ENCODE measurements at places on chromosomes 7 and 10.

- no peak for DNase-seq
Measured at GRCh38 chr7:46652317-46652716, 731.2 kb upstream of the IGFBP3 start.

DNA sequence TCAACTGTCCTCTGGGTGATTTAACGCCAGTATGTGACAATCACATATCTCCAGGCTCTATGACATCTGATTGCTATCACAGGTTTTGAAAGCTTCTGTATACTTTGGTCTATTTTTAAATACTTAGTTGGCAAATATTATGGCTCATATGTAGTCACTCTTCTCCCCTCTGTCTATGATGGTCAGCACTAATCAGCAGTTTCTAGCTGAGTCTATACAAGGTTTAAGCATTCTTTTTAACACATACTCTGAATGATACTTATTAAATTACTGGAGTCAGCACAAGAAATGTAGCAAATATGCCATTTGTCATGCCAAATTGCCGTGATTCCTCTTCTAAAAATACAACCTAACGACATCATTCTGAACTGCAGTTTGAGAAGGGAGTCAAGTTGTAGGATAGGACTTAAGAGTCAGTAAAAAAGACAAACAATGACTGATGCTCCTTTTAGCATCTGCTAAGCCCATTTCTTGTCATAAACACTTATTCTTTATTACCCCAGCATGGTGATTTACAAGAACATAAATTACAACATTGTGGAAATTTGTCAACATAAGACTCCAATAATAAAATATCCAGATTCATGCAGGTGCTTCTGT lies 947.8 kb downstream of the XPNPEP1 start:
- DNase-seq = no peak

- DNase-seq = no peak
Measured at GRCh38 chr10:100883312-100883821, 29.4 kb upstream of the SLF2 start.

- DNase-seq = no peak
Measured at GRCh38 chr7:1586827-1587705, 17.2 kb upstream of the PSMG3 start.

- no peak for DNase-seq
Measured at GRCh38 chr10:71015674-71016073, 127.3 kb upstream of the PCBD1 start.

DNA sequence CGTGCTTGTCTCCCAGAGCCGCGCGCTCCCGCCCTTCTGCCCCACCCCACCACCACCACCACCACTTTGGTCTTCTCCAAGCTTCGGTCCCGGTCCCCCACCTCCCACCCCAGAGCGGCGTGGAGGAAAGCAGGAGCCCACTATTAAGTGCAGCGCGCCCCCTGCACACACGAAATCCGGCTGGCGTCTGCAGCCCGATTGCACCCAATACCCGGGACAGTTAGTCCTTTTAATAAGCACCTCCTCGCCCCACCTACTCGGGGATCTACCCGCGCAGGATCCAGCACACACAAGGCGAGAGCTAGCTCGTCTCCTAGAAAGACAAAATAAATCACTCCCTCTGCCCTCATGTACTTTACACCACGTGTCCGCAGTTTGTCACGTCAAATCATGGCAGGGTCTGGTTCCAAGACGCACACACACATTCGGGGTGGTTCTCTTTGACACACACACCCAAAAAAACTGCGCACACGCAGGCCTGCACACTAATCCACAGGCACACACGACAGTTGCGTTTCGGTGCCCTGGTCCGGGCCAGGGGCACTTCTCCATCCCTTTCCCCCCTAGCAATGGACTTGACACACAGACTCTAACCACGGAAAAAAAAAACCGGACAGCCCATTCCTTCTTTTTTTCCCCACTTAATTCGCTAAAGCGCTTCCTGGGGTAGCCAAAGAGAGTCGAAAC lies 1.6 kb downstream of the SFMBT2 start:
- peak; percentile 30 for DNase-seq

DNA sequence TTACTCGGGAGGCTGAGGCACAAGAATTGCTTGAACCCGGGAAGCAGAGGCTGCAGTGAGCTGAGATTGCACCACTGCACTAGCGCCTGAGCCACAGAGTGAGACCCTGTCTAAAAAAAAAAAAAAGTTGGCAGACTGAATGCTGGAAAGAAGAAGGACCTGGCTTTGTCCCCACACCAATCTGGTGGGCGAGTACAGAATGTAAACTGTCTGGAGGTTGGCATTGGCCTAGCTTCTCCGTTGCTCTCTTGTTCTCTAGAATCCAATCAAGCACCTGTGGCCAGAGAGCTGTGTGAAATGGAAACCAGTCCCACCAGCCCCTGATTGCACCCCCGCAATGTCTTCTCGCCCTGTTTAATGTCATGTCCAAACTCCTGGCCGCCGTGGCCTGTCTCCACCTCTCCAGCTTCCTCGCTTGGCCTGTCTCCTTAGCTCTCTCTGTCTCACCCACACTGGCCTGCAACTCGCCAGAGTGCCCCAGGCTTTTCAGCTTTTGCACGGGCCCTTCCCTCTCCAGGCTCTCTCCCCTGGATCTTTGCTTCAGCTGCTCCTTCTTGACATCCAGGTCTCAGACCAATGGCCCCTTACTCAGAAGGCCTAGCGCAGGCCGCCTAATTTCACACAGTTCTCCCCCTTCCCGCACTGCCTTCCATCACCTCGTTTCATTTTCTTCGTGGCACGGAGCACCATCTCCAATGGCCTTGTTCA lies 670 bp upstream of the AGK start:
- DNase-seq = no peak

- DNase-seq = no peak
Measured at GRCh38 chr7:1344981-1345701, 112.5 kb downstream of the UNCX start.

GRCh38 chr10:46992803-46993561 lies 81.8 kb downstream of the PTPN20 start:
- no peak for DNase-seq

DNA sequence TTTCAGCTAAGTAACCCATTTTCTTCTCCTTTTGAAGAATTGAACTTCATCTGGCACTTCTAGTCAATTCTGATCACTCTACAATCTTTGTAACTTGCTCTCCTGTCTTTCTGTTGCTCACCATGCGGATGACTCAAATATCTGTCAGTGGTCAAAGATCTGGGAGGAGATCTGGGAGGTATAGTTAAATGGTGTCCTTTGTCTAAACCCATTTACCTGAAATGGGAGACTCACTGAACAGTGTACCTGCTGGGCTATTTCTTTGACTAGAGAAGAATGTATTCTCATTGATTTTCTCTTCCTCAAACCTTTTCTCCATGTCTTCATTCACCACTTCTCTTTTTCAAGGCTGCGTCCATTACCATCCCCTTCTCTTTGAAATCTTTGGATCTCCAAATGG lies 42.0 kb upstream of the PCLO start:
- DNase-seq = no peak

- no peak for DNase-seq
Measured at GRCh38 chr7:135905858-135906257, 71.3 kb downstream of the MTPN start.

GRCh38 chr7:140446467-140446866 lies 32.8 kb downstream of the MKRN1 start:
- DNase-seq = no peak

DNA sequence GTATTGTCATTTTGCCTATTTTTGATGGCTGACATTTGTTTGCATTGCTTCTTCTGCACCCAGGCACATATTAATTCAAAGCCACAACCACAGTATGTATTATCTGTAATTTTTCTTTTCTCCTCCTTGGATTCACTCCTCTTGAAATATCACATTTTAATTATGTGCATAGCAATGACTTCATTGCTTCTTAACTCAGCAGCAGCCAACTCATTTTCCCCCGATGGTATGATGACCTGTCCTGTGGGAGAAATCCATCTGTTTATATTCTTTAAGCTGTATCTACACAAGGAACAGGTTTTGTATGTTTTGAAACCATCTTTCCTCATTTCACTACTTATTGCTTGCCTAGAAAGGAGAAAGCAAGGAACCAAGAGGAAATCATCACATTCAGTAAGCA lies 588.8 kb downstream of the INHBA start:
- DNase-seq = no peak

DNA sequence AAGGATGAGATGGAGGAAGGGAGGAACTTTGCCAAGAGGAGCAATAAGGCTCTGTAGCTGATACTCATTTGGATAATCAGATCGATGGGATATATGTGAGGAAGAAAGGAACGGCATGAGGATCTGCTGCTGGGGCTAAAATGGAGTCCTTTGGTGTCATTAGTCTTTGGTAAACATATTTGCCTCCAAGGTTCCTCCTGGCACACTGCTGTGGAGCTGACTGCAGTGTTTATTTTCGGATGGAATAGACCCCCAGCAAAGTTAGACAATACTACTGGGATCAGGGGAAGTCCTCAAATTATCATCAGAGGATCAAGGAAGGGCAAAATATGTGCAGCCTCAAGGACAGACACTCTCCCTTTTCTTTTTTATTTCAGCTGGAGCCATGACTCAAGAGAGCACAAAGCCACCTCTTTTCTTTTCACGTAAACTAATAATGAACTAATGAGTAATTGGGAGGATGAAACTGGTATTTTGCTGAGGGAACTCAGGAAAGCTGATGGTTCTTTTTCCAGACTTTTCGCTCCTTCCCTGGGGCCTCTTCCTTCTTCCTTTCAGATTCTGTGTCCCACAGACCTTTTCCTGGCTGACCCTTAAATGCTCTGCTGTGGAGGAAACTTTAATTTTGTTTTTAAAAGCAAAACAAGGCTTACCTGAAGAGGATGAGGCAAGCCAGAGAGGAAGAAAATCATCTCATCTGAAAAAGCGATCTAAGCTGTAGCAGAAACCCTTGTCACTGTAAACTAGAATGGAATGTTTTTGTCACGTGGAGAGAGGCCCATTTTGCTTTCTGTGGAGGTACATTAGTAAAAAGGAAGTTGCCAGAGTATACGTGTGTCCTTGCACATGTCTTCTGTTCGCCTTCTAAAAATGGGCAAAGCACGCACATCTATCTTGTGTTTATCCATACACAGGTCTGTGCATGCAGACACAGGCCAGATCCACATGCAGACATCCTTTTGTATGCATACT lies 33.3 kb downstream of the LRMDA start:
- DNase-seq = no peak

DNA sequence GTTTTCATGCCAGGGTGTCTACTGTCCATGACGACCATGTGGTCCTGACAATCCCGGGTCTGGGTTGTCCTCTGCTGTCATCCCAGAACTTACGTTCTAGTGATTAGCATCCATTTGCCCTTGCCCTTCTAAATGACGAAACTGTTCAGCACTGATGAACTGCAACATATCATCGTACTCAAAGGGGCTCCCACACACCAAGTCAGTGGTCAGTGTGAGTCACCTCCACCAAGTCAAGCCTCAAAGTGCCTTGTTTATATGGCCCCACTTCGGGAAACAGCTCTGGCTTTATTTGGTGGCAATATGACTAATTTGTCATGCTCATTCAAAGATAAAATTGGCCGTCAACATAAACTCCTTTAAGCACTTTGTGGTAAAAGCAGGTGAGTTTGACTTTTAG lies 110.7 kb downstream of the FRMD4A start:
- no peak for DNase-seq

DNA sequence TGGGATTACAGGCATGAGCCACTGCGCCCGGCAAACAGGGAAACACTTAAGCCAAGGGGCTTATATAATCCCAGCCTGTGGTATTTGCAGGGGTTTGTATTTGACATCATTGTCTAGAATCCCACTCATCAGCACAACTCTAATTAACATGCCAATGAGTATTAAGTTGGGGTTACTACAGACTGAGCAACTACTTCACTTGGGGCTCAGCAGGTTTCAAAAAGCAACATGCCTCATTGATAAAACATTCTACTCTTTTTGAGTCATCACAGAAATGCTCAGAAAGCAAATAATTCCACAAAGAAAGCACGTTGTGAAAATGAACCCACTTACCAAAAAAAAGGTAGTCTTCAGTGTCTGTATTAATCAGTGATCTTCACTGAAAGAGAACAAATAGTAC lies 236.9 kb upstream of the CELF2 start:
- no peak for DNase-seq

- no peak for DNase-seq
Measured at GRCh38 chr10:21479570-21480315, 45.7 kb downstream of the SKIDA1 start.

DNA sequence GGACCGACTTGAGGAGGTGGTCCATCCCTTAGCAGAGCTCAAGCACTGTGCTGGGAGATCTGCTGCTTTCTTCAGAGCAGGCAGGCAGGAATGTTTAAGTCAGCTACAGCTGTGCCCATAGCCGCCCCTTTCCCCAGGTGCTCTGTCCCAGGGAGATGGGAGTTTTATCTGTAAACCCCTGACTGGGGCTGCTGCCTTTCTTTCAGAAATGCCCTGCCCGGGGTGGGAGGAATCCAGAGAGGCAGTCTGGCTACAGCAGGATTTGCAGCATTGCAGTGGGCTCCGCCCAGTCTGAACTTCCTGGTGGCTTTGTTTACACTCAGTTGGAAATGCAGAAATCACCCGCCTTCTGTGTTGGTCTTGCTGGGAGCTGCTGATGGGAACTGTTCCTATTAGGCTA lies 51.2 kb upstream of the SEMA3A start:
- DNase-seq = no peak

DNA sequence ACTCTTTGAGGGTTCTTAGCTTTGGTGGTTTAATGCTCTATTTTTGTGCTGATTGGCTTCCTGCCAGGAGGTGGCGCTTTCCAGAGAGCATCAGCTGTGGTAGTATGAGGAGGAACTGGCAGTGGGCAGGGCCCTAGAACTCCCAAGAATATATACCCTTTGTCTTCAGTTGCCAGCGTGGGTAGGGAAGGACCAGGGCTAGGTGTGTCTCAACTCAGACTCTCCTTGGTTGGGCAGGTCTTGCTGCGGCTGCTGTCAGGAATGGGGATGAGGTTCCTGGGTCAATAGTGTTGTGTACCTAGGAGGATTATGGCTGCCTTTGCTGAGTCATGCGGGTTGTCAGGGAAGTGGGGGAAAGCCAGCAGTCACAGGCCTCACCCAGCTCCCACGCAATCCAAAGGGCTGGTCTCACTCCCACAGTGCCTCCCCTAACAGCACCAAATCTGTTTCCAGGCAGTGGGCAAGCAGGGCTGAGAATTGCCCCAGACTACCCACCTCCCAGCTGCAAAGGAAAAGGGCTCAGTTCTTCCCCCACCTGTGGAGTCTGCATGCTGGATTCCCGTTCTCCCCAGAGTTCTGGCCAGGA lies 191.5 kb downstream of the PHTF2 start:
- no peak for DNase-seq

DNA sequence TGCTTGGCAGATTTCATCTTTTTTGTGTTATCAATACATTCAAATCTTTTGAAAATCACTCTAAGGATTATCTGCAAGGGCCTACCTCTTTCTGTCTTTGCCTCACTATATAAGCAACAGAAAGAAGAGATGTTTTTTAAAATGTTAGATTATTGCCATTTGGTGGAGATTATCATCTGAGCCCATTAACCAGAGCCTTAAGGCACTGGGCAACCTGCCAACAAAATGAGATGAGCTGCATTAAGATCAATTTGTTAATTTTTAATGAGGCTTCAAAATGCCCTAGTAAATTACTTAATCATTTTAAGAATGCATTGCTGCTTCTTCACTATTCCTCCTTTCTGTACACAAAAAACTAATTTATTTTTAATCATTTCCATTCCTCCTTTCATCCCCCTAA lies 314.1 kb downstream of the SNX13 start:
- DNase-seq = no peak

Data from activated T-cell treated with anti-CD3 and anti-CD28 coated beads for 4 hours (primary cell).